Suppressor macrophage treated with lipopolysaccharide for 1 hour (primary cell): ENCODE measurements at places on chromosomes 6 and 20.

DNA sequence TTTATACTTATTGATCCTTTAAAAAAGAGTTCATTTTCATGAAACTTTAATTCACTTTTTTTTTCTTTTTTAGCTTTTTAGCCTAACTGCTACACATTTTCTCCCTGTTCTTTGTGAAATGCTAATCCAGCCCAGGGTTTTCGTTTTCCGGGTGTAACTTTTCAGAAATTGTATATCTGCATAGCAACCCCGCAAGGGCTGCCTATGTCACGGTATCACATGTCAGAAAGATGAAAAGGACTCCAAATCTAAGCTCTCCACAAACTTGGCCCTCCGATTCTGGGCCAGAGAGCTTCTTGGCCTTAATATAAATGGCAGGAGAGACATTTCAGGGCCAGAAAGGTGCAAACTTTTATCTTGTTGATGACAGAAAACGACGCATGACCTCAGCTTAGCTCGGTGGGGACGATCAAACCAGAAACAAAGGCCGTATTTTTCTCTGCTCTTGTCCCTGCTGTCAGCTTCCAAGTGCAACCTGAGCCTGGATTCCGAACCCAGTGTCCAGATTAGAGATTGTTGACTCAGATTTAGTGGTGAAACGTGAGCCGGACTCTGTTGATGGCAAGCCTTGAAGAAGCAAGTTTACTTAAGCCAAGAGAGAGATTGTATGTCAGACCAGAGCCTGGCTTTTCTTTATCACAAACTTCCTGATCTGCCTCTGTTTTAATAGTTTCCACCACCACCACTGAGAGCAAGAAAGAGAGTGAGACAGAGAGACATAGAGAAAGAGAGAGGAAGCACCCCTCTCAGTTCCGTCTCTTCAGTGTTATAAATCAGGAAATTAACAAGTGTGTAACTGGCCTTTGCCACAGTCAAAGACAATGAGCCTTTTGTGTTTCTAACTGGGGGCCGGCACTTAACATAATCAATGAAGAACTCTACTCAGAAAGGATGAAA, 157.8 kb downstream of the SCML4 start:
- DNase-seq = no peak

GRCh38 chr6:106158816-106159215, 72.7 kb downstream of the PRDM1 start:
- no peak for DNase-seq

DNA sequence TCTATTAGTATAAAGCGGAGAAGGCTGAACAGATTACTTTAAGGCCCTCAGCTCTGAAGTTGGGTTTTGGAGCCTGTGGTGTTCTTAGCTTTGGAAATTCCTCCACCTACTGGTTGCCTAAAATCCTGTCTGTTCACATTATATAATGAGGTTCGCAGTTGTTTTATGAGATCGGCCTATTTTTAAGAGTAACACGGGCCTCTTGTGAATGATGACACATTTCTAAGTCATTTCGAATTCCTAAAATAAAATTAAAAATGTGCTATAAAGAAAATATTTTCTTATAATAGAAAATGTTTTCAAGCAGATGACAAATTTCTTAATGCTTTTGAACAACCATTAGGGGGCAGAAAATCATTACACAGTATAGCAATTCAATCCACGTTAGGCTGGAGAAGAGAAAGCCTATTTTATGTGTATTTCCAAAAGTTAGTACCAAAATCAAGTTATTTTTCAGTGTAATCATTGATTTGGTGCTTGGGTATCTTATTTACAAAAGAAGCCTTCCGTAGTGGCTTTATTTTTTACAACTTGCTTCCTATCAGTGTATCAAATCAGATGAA, 15.8 kb upstream of the FAM8A1 start:
- peak; percentile 58 for DNase-seq

DNA sequence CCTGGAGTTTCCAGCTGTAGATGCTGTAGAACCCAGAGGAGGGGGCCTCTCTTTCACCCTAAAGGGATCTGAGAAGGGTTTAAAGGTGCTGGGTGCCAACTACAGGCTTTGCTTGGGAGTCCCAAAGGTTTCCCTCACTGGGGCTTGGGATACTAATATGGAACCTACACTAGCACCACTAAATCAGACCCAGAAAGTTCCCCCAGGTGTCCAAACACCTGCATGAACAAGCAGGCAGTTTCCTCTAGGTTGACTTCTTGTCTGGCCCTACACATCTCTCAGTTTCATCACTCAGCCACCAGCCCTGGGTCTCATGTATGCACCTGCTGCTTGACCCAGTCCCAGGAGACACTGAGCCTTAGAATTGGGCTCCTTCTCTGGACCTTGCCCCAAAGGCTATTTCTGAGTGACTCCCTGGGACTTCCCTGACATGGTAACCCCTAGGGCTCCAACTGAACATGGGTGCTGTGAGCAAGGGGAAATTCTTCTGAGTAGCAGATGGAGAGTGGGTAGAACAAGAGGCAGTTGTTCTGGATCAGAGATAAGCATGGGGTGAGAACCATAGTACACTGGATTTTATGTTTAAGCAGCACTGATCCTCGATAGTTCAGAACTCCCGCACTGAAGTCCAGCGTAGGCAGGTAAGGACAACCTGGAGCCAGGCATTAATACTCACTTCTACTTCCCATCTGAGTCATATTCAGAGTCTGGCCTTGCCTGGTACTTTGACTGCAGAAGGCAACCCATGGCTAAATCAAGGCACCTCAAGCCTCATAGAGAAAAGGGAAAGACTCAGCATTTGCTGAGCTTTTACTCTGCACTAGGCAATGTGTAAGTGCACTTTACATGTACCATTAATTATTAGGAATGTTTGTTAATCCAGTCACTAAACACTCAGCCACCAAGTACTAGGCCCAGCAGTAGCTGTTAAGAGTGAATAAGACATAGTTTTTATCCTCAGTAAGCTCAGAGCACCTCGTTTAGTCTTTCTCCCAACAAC, 16.8 kb downstream of the BCL2L1 start:
- DNase-seq = peak; percentile 63

DNA sequence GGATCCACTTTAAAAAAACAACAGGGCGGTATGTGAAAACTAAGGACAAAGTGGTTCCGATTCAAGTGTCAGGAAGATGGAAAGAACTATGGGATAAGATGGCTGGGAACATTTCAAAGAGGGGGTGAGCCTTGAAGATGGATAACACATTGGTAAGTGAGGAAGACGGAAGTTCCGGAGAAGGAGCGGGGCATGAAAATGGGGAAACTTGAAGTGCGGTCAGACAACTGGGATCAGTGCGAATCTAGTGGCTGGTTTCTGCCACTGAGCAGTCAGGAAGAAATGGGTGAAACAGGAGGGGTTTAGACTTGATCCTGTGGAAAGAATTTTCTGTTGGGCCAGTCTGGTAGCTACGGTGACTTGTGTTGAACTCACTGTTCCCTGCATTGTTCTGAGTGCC, 1.2 kb downstream of the NAA20 start:
- DNase-seq = no peak

DNA sequence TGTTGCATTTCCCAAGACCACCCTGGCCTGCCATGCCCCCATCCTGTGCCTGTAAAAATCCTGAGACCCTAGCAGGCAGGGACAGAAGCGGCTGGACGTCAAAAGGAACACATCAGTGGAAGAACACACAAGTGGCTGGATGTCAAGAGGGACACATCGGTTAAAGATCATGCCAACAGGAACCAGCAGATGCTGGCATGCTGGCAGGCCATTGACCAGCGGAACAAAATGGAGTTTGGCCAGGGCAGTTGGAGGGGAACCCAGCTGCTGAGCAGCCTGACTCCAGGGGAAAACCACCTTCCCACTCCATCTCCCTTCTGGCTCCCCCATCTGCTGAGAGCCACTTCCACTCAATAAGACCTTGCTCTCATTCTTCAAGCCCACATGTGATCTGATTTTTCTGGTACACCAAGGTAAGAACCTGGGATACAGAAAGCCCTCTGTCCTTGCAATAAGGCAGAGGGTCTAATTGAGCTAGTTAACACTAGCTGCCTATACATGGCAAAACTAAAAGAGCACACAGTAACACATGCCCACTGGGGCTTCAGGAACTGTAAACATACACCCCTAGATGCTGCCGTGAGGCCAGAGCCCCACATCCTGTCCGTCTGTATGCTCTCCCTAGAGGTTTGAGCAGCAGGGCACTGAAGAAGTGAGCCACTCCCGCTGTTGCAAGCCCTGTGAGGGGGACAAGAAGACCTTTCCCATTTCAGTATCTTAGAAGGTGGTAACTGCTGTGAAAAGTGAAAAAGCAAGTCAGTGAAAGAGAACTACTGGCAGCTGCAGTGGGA, 4.2 kb upstream of the TSBP1 start:
- no peak for DNase-seq

GRCh38 chr6:109182578-109182977, 87.3 kb downstream of the CEP57L1 start:
- DNase-seq = no peak

DNA sequence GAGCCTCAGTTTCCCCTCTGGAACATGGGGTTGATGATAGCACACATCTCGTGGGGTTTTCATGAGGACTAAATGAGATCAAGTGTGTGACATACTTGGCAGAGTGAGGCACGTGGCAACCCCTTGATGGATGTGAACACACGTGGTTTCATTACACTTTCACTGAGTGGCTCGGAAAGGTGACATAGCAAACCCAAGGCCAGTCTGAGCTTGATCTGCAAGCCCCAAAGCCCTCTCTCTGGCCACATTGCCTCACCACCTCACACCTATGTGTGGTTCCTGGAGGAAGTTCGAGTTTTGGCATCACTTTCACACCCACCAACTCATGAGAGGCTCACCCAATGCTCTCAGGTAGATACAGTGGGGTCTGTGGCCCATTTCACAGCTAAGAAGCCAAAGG, 60.0 kb downstream of the CPNE5 start:
- DNase-seq = no peak

DNA sequence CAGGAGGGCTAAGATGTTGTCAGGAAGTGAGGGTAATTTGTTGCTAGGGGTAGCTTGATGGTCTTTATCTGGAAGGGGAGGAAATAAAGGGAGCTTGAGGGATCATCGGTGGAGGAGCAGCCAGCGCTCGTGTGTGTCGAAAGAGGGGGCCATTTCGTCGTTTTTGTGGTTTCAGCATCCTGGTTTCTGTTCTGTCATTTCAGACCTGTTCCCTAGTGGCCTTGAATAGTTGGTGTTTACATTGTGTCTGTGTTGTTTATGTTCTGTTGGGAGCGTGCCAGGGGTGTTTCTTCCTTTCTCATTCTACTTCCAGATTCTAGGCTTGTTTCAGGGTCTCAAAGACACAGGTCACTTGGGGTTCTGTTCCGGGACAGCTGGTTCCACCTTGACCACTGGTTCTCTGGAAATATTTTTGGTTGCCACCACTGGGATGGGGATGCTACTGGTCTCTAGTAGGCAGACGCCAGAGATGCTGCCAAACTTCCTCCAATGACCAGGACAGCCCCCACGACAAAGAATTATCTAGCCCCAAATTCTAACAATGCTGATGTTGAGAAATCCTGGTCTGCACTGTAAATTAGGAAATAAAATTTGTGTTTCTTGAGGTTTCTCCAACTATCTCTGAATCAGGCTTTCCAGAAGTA, 113.9 kb upstream of the NAA20 start:
- peak; percentile 88 for DNase-seq

- no peak for DNase-seq
These were observed 178.7 kb downstream of the OTOR start for GRCh38 chr20:16926626-16927430.

DNA sequence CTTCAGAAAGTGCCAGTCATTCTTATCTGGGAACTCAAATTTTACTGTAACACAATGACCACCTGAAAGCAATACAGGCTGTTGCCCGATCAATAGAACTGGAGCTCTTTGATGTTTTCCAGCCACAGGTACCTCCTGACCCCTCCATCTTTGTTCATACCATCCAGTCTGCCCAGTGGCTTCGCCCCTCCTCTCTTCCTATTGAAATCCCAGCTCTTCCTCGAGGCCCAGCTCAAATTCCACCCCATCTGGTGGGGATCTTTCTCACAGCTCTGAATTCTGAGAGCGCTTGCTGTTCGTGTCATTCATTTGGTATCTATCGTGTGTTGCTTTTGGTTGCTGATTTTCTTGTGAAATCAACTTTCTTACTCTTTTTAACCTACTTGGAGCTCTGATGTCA, 87.9 kb upstream of the CNKSR3 start:
- no peak for DNase-seq

- DNase-seq = no peak
These were observed 607.5 kb downstream of the HDGFL1 start for GRCh38 chr6:23176883-23177282.

DNA sequence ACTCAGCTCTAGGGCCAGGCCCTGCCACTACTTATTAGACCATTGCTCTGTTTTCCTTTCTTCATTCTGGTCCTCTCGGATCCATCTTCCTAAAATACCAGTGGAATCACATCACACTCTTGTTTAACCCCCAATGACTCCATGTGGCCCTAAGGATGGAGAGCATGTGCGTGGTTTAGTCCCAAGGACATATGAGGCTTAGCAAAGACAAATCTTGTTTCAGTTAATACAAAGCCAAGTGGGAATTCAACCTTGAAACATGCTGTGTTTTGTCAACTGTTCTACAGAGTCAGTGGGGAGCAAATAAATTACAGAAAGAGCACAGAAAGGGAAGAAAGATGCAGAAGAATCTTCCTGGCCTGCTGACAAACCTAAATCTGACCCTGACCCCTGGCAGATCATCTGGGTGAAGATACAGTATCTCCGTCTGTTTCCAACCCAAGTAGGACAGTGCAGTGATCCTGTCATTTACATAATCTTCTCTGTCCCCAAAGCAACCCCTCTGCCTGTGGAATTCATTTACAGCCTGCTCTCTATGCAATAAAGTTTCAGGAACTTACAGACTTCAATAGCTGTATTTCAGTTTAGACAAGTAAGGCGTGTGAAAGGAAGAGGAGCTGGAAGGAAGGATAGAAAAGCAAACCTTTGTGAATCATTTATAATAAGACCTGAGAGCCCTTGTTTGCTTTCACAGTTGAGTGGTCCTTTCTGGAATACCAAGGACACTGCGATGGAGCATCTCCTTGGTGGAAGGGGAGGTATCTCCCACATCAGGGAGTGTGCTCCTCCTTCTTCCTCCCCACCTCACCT, 144.0 kb downstream of the THBS2 start:
- no peak for DNase-seq

DNA sequence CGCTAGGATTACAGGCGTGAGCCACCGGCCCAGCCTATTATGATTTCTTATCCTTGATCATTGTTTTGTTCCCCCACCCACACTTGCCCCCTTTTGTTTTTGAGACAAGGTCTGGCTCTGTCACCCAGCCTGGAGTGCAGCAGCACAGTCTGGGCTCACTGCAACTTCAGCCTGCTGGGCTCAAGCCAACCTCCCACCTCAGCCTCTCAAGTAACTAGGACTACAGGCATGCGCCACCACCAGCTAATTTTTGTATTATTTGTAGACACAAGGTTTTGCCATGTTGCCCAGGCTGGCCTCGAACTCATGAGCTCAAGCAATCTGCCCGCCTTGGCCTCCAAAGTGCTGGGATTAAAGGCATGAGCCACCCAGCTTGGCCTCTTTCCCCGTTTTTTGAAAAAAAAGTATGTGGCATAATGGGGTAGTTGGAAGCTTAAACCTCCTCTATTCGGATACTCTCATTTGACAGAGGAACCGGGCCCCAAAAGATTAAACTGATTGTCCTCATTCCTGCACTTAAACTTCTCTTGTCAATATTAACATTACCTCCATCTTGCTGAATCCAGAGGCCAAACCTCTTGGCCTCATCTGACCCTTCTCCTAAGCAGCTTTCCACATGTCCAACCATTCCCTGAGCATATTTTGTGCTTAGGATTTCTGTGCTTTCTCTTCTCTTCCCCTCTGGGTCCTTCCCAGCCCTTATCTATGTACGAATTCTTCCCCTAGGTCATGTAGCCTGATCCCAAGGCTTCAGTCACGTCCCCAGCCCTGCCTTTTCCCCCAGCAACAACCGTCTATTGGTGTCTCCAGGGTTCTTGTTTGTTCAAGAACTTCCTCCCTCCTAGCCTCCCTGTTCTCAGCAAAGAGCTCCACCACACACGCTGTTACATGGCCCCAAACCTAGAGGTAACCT, 6.1 kb upstream of the EZR start:
- DNase-seq = no peak

- DNase-seq = peak; percentile 61
These were observed 8.7 kb upstream of the HLA-E start for GRCh38 chr6:30480536-30481156.
